Right ventricle myocardium inferior (tissue), 1 donor: ENCODE measurements at places on chromosomes 4 and X.

- DNase-seq, result no peak
Observed at GRCh38 chr4:35216636-35217035, 1027.7 kb downstream of the ARAP2 start.

DNA sequence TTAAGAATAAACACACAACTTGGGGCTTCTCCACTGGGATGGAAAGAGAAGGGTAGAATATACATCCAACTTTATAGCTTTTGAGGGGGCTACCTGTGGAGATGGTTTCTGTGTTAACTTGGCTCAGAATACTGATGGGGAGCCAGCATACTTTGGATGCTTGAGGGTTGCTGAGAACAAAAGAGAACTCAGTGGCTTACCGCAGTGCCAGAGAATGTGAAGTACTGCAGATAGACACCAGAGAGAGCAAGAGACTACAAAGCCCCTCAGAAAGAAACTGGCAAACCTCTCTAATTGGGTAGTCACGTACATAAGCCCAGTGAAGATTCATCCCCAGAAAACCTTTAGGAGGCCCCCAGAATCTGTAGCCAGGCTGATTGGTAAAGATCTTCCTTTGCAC, 214.4 kb downstream of the DCHS2 start:
- no peak for DNase-seq

DNA sequence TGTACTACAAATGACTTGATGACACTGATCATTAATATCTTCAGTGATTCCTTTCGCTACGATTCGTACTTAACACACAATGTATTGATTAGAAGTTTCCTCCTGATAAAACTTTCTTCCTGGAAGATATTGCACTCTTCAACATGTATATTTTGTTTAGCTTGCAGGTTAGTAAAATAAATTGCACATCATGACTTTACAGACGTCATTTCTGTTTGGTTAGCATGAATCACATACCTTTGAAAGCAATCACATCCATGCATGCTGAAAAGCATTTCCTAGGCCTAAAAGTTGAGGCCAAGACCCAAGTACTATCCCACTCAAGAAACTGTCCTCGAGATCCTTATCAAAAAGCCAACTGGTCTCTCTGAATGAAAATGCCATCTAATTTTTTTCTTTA, 1841.0 kb upstream of the PCDH7 start:
- DNase-seq, result no peak

DNA sequence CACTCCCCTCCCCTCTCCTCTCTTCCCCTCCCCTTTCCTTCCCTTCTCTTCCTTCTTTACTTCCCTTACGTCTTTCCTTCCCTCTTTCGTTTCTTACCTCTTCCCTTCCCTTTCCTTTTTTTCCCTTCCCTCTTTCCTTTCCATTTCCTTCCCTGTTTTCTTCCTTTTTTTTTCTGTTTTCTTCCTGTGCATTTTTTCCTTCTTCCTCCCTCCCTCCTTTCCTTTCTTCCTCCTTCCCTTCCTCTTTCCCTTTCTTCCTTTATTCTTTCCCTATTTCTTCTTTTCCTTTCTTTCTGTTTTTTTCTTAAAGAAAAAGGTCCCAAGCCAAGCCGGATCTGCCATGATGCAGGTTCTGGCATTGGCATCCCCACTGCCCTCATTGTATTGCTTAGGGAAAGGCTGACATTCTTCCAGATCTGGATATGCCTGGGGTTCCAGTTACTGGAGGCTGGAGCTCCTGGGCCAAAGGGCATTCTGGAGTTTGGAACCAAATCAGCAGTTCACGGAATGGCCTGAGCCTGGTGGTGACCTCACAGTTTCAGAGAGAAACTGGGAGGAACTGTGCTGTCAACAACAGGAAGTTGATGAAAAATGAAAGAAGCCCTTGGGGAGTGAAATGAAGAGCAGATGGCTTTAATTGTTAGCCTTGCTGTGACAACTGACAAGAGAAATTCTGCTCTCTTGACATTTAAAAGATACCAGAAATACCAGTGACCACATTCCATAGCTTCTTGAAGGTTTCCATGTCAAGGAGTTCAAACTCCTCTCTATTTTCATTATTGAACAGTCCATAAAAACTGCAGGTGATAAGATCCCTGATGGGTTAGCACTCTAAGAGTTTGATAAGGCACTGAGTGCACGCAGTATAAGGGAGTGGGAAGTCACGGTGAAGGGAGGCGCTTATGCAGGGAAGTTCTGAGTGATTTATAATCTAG, 622.1 kb downstream of the SPRY1 start:
- peak; percentile 65 for DNase-seq

DNA sequence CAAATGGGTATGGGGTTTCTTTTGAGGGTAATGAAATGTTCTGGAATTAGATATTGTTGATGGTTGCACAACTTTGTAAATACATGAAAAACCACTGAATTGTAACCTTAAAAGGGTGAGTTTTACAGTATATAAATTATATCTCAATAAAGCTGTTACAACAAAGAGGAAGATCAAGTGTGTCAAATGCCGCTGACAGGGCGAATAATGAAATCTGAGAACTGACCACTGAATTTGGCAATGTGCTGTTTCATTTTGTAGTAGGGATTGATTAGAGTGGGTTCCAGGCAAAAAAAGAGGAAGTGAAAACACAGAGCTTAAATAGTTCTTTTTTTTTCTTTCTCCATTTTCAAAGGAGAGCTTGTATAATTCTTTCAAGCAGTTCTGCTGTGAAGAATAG, 161.1 kb upstream of the NAP1L5 start:
- no peak for DNase-seq

- DNase-seq, result peak; percentile 55
Observed at GRCh38 chr4:8171984-8172924, 13.6 kb upstream of the ABLIM2 start.

DNA sequence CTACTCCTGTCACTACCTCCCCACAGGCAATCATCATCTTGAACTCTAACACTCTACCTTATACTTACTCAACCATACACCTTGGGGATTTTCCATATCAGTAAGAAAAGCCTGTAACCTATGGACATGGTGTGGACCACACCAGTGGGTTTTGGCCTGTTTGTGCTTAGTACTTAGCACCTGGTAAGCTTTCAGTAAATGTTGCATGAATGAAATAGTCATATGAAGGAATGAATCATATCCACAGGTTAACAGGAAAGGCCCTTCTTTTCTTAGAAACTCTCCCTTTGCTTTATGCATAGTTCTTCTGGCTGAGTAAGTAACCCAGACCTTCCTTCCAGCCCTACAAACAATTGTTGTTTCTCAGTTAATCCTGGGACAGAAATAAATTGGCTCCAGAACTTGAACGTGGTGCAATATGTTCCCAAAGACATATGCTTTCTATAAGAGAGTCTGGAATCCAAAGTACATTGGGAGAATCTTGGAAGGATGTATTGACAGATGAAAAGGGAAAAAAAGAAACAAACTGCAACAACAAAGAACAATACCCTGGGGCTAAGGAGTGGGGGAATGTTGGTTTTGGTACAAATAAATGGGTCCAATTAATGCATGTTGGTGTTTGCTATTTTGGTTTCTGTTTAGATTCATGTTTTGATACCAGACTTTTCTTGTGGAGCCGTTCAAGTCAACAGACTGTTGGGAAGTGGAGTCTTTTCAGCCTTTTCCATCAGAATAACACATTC, 27.8 kb downstream of the RASL11B start:
- DNase-seq, result no peak

DNA sequence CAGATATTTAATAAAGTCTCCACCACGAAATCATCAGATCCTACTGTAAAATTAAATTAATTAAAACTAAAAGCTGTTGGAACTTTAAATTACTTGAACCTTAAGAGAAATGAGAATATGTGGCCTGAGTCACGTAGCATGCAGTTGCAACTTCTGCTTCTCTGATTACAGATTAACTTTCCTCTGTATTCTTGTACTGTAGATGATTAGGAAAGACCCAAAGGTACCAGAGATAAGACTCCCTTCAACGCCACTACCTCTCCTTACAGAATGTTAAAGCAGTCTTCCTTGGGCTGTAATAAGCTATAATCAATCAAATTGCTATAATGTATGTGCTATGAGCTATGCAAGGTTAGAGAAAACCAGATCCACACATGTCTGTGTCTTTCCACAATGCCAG, 47.9 kb downstream of the FAM13A start:
- DNase-seq, result no peak

- DNase-seq, result no peak
Observed at GRCh38 chr4:170093973-170094535, 4.3 kb upstream of the AADAT start.

- DNase-seq, result no peak
Observed at GRCh38 chrX:11397680-11398079, 104.5 kb downstream of the AMELX start.

- peak; percentile 42 for DNase-seq
Observed at GRCh38 chr4:8861576-8862295, 9.9 kb downstream of the HMX1 start.

DNA sequence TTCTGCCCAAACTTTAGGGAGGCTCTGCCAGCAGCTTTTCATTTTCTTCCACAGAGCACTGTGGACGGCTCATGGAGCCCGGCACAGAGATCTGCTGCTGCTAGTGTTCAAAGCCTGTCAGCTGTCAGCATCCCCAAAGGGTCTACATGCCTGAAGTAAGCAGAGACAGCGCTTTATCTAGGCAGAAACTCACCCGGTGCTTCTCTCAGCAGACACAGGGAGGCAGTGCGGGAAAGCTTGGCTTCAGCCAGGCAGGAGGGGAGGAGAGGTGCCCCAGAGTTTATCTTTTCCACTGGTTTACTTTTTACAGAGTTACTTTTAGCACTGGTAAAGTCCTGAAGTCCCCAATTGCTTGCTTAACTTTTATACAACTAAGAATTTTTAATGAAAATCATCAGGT, 339.3 kb downstream of the NKX6-1 start:
- DNase-seq, result no peak

- no peak for DNase-seq
Observed at GRCh38 chrX:112094729-112095128, 12.2 kb upstream of the TRPC5 start.

DNA sequence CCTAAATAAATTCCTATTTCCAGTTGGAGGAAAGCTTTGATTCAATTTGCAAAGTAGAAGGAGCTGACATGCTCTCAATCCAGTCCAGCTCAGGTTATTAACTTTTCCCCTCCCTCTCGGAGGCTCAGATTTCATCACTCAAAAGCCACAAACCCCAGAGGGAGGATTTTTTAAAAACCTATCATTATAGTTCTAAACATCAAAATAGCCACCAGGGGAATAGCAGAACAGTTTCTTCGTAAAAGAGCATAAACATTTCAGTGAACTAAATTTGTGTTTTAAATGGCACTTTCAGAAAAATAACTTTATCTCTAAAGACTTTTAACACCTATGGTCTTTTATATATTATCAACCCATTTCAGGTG, 8.8 kb downstream of the GPRIN3 start:
- DNase-seq, result no peak

DNA sequence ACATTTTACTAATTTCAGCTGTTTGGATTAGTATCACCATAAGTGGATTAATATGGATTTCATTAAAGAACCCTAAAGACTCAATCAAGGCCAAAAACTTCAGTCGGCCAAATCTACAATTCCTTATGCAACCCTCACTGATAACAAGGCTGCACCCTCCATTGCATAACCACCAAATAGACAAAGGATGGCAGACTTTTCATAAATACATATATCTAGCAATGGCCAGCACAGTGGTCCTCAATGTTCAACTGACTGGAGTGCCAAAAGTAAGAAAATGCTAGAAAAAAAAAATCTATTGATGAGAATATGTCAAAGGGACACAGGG, 46.6 kb downstream of the MID1IP1 start:
- no peak for DNase-seq

DNA sequence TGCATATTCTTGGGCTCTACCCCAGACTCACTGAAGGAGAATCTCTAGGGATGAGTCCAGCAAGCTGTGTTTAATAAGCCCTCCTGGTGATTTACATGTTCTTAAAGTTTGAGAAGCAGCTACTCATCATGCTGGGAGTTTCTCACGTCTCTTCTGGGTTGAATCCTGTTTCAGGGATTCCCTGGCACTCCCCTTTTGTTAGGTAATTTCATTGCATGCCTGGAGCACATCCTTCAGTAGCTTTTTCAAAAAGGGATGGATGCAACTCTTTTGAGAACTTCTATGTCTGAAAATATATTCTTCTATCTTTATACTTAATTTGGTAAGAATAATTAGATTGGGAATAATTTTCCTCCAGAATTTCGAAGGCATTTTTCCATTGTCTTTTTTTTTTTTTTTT, 4.4 kb downstream of the EVC start:
- DNase-seq, result no peak

DNA sequence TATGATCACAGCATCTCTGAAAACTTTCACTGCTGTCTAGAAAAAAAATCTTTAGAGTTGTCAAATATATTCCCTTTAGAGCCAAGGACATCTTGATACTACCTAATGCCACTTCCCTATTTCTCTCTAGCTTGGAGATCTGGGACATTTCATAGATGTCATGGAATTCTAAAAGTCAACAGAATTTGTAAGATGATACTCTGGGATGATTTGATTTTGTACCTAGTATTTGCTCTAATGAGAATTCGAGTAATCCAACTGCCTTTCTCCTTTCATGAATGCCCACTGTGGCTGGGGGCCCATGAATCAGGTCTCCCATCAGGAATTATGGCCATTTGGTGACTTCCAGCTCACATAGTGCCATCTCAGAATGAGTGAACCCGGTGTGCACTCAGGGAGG, 73.2 kb downstream of the NHS start:
- DNase-seq, result no peak

DNA sequence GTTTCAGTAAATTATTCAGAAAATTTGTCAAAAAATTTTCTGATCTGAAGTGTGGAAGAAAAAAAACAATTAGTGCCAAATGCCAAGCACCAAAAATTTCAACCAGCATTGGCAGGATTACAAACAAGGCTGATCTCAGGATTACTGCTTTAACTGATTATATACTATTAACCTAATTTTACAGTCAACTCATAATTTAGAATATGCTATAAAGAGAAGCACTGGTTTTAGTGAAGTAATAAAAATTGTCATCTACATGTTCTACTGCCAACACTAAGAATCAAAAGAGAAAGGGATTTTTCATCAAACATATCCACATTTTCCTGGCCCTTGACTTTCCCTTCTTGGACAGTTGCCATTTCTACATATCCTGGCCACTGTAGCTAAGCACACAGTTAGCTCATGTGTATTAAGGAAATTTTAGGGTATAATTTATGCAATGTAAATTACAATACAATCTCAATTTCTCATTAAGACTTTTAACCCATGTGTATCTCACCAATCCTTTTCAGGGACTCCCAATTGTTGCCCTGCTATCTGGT, 33.8 kb downstream of the THOC2 start:
- no peak for DNase-seq

DNA sequence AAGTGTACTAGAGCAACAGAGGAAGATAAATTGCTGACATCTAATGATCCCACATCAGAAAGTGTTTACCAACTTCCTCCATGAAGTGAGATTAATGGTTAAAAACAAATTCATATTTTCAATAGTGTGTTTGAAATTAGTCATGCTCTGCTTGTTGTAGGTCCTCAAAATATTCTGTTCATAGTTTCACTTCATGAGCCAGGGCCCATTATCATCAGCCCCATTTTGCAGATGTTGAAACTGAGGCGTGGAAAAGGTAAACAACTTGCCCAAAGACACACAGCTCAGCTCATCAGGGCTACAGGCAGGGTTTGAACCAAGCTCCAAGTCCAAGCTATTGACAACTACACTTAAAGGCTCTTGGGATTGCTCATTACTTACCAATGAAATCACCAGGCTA, 103.5 kb upstream of the PPARGC1A start:
- DNase-seq, result no peak
